Right atrium auricular region (tissue), 2 donors: ENCODE measurements at places on chromosomes 12 and 14. TPM values are rescaled to one million over a fixed set of nuclear protein-coding genes. Genes with fewer than 3 reads are reported as not detected.

DNA sequence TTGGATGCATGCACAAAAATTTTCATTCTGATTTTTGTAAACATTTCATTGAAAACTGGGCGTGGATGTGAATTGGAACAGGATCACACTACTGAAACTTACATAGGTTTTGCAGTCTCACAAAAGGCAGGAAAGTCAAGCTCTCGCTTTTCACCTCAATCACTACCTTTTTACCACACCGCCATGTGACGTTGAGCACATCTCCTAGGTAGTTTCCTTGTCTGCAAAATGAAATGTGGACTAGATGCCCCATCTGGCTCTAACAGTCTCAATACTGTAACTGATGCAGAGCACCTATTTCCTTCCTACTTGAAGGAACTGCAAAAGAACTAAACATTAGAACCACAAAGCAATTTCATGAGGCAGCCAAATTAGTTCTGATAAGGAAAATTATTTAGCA lies 4.4 kb upstream of the YY1 start:
- DNase-seq, result no peak

DNA sequence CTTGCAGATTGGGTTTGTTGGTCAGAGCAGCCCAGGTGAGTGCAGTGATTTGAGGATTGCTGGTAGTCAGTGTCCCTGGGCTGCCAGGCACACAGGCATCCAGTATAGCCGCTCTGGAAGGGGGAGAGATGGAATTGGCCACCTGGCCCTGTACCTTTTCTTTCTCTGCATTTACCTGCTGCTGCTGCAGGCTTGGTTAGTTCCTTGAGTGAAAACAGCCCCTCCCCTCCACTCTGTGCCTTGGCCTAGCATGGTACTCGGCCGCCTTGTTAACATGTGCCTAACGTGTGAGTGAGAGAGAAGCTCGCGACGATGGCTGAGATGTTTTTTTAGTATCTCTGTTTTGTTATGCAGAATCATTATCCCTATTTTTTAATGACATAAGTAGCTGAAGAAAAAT lies 49.3 kb upstream of the AMN start:
- DNase-seq, result no peak

DNA sequence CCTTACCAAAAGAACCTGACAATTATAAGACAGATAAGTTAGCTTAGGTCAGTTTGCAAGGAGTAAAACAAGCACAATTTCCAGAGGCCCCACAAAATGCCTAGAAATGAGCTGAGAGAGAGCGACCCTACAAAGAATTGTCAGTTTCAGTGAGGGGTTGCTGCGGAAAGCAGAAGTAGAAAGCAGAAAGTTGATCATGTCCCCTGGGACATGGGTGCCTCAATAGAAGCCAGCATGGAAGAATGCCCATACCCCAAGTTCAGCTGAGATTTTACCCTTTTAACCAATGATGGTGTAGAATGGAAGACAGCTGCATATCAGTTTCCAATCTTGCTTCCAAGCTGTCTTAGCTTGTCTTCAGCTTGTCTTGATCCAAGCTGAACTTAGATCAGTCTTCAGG lies 21.8 kb upstream of the CRY1 start:
- no peak for DNase-seq

DNA sequence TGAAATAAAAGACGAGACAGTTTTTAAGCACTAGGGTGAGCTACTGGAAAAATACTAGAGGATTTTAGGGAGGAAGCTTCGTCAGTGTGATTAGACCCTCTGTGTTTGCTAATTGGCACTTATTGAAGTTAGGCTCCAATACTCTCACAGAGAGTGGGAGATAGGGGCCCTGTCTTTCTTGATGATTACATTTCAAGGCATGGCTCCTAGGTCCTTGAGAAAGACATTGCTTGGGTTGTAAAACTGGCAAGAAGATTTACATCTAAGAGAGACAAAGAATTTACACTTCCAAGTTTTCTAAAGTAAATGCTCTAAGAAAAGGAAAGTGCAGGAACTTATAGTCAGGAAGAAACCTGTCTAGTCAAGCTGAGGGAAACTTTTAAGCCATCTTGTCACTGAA lies 183.2 kb downstream of the C12orf50 start:
- no peak for DNase-seq

DNA sequence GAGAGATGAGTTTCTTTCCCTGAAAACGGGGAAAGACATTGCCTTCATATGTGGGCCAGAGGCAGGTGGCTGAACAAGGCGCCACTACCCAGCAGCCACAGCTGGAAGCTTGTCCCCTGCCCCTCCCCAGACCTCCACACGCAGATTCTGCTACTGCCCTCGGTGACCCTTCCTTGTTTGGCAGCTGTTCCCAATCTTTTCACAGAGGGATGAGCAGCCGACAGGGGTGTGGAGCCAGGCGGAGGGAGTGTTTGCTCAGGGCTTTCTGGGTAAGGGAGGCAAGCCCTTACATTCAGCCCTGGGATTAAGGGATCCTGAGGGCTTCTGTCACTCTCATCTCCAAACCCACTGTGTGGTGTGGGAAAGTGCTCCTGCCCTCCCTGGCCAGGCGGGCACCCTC lies 4.5 kb upstream of the KRT4 start:
- no peak for DNase-seq

- no peak for DNase-seq
Measured at GRCh38 chr14:39398382-39398781, 33.9 kb downstream of the FBXO33 start.

DNA sequence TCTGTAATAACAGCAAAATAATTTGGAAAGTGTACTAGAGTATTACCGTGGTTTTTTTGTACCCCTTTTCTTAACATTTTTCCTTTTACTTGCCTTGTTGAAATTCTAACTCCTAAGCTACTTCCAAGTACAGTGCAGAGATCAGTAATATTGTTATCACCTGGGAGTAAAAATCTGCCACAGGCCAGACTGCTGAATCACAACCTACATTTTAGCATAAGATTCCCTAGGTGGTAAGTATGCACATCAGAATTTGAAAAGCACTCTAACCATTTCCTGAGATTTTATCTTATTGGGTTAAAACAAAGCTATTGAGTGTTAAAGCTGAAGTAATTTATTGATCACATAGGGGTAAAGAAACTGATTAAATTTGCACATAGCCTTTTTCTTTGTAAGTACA lies 55.2 kb upstream of the KCNH3 start:
- no peak for DNase-seq

DNA sequence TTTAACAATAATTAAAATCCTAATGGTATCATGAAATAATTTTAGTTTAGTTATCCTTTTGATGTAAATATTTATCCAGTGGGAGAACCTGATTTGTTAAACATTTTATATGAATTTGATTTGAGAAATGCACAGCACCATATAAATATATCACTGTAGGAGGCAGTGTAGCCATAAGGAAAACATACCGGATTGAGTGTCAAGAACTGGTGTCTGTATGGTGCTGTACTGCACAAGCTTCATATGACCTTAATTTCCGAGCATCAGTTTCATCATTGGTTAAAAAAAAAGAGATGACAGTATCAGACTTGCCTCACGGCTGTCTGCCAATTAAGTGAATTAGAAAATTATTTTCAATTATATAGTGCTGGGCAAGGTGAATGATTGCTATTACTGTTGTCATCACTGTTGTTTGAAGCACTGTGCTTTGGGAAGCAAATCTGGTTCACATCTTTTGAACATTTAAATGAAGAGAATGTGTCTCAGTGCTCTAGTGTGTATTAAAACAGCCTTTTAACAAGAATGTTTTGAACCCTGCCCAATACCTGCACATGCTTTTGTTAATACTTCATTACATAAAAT lies 72.1 kb downstream of the TMTC2 start:
- no peak for DNase-seq

DNA sequence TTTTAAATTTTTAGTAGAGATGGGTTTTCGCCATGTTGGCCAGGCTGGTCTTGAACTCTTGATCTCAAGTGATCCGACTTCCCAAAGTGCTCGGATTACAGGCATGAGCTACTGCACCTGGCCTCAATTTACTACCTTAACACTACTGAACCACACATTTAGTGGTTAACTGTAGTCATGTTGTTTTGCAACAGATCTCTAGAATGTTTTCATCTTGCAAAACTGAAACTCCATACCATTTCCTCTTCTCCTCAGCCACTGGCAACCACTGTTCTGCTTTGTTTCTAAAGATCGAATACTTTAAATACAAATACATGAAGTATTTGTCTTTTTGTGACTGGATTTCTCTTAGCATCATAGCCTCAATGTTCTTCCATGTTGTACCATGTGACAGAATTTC lies 15.4 kb upstream of the SMCO2 start:
- no peak for DNase-seq

Gene KRT77
- total RNA-seq, result not detected

Gene DBX2
- 0.19 TPM for total RNA-seq

Gene PZP
- not detected for total RNA-seq

Gene KLRC3
- not detected for total RNA-seq

Gene UNC79
- 0.31 TPM for total RNA-seq

Gene ADGRD1
- total RNA-seq, result 120 TPM
